Fibroblast of skin of right biceps (primary cell): ENCODE measurements at places on chromosomes 13 and 19.

DNA sequence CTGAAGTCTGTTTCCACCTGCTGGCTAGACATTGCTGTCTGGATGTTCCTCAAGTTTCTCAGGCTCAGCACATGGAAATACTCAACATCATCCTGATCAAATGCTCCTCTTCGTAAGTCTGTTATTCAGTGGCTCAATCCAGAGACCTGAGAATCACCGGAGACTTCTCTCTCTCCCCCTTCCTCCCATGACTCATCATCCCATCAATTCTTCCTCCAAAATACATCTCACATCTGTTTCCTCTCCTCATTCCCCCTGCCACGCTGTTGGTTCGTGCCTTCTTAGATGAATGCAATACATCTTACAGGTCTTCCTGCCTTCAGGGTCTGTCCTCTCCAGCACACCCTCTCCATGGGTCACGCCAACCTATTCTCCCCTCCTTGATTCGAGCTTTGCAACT lies 7.4 kb upstream of the RXFP2 start:
- peak; percentile 10 for DNase-seq

GRCh38 chr13:114108894-114109293 lies 23.5 kb downstream of the RASA3 start:
- DNase-seq, result no peak

DNA sequence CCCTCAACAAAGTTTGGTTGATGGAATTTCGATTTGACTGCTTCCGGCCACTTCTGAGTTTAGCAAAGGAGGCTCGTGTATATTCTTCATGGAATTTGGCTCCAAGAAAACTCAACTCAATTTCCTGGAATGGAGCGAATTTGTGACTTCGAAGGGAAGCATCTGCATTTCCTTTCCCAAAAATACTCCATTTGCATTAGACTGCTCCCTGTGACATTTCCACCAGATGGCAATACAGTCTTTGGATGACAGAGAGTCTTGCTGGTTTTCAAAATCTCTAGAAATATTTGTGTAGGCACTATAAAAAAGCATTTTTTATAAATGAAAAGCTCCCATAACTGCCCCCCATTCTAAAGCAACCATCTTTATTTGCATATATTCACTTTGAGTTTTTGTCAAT lies 4.1 kb downstream of the C1QTNF9 start:
- peak; percentile 15 for DNase-seq

DNA sequence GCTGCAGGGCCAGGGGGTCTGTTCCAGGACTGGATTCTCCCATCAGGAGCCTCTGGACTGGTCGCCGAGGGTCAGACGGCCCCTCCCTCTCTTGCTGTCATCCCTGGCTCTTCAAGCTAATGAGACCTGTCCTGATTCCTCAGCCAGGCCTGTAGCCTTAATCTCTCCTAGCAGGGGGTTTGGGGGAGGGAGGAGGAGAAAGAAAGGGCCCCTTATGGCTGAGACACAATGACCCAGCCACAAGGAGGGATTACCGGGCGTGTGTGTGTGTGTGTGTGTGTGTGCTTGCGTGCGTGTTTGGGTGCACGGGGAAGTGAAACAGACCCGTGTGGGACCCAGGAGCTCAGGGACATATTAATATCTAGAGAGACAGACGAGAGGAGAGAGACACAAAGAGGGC lies 1.9 kb upstream of the CRX start:
- no peak for DNase-seq

DNA sequence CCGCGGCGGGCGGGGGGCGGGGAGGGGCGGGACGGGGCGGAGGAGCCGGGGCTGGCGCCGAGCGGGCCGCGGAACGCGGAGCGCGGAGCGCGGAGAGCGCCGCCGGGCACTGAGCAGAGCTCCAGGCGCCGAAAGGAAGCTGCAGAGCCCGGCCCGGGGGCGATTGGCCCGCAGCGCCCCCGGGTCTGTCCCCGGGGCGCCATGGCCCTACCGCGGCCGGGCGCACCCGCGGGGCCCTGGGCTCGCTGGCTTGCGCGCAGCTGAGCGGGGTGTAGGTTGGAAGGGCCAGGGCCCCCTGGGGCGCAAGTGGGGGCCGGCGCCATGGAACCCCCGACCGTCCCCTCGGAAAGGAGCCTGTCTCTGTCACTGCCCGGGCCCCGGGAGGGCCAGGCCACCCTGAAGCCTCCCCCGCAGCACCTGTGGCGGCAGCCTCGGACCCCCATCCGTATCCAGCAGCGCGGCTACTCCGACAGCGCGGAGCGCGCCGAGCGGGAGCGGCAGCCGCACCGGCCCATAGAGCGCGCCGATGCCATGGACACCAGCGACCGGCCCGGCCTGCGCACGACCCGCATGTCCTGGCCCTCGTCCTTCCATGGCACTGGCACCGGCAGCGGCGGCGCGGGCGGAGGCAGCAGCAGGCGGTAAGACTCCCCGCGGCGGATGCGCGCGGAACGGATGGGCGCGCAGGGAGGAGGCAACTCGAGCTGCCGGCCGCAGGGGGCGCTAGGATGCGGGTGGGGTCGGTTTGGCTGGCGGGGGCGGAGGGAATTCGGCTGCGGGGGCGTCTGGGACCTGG lies at the start of gene PDE4A:
PDE4A (plus strand) TSS at position 95 of the 796 bp plus-strand sequence; CDS start at position 322, 227 bp downstream.
- peak; percentile 58 for DNase-seq

DNA sequence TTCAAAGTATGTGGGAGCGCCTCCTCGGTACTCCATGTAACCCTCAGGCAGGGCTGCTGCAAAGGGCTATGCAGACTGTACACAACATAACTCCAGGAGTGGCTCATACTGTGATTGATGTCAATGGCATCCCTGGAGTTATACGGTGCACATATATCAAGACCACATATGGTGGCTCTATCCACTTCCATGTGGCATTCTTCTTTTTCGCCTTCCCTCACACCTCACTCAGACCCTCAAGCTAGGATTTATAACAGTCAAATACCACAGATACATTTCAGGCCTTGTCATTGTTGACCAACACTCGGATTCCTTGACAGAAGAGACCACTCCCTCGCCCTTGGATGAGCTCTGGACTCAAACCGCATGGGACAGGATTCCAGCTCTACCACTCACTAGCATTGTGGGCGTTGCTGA lies 11.3 kb upstream of the UBL3 start:
- DNase-seq, result peak; percentile 99

- DNase-seq, result peak; percentile 15
Observed at GRCh38 chr19:12821761-12822160, 12.6 kb downstream of the RTBDN start.

DNA sequence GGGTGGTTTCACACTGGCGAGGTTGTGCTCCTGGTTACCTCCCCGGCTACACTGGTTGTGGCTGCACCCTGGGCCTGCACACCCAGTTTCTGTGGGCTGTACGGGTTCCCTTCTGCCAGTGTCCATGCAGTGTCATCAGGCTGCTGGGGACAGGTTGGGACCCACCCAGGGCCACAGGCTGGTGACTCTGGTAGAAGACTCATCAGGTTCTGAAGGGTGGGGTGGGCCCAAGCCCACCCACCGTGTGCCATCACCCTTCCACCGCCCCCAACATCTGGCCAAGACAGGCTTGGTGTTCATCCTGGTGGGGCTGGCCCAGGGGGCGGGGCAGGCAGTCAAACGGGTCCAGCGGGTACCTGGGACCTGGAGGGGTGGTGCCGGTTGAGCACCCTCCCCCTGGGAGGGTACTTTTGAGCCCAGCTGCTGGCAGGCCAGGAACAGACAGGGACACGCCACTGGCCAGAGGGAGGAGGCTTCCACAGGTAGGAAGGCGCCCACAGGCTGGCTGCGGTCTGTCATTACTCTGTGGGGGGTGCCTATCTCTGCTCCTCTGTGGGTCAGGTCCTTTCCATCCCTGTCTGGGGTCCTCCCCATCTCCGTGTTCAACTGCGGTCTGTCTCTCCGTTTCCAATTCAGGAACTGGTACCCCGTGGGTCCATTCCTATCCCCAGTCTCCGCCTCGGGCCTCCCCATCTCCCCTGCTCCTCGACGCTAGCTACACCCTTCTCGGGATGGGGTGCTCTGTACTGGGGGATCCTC lies at the start of gene RNF225:
RNF225 (plus strand) TSS at position 437 of the 759 bp plus-strand sequence. CDS start 434 bp downstream, outside the sequence.
- no peak for DNase-seq

DNA sequence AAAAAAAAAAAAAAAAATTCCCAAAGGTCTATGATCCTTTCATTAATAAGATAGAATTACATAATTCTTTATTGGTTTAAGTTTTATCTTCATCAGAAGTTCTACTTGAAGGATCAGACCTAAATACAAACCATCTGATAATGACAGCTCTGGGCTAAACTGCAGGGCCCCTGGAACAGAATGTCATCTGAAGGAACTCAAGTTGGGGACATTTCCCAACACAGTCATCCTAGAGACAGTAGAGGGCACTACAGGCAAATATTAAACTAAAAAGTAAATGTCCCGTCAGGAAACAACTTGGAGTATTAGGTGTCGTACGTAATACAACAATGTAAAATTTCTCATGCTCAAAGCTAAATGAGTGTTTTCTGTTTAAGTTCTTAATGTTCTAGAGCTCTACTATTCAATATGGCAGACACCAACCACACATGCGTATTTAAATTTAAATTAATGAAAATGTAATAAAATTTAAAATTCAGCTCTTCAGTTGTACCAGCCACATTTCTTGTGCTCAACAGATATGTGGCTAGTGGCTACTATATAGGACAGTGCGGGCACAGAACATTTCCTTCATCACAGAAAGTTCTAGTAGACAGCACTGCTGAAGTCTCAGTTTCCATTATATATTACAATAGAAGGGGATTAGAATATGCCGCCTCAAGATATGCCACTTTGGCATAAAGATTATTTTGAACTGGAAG lies 21.8 kb upstream of the NAXD start:
- peak; percentile 62 for DNase-seq

- no peak for DNase-seq
Observed at GRCh38 chr13:100580045-100580444, 8.5 kb downstream of the GGACT start.

GRCh38 chr19:57068921-57069697 lies 50.7 kb upstream of the USP29 start:
- DNase-seq, result no peak

- DNase-seq, result no peak
Observed at GRCh38 chr19:3963458-3964255, 7.2 kb downstream of the DAPK3 start.
